Activated CD4-positive, alpha-beta T cell treated with anti-CD3 and anti-CD28 coated beads for 1 hour (primary cell): ENCODE measurements at places on chromosomes 7 and 10.

- no peak for DNase-seq
These were observed 58.3 kb downstream of the ZNF518A start for GRCh38 chr10:96188421-96188820.

GRCh38 chr7:2843711-2844152, 376 bp downstream of the GNA12 start:
- no peak for DNase-seq

DNA sequence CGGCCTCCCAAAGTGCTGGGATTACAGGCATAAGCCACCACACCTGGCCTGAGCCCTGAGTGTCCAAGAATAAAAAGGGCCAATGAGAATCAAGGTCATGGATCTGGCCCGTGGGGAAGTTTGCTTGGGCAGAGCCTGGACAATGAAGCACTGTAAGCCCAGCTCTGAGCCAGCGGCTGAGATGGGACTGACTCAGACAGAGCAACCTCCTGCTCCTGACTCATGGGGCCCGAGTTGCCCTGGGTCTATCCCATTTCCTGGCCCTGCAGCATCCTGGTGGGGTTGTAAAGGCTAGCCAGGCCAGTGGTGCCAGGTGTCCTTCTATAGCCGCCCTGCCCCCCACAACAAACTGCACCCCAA, 5.2 kb upstream of the MYH16 start:
- no peak for DNase-seq

DNA sequence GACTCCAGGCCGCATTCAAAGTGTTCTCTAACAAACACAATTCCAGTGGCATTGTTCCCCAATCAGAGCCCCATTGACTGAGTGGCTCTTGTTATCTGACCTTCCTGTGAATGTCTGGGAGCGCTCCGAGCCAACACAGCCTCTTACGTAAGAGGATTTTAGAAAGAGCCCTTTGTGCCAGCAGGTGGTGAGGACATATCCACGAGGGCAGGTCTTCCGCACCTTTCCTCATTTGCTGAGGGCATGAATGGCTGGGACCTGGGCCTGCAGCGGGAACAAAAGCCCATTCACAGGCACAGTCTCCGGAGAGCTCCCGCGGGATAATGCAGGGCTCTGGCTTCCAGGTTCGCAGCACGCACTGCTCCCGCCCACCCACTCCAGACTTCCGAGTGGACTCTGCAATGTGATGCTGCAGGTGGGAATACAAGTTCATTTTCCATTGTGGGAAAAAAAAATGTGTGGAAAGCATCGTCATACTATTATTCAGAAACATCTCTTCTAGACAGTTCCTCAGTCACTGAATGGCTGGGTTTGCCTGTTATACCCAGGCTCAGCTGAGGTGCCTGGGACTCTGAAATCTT, 295.0 kb upstream of the IGFBP3 start:
- no peak for DNase-seq

GRCh38 chr10:57891201-57892006, 376.3 kb downstream of the IPMK start:
- DNase-seq, result no peak
